ENCODE measurements at places on chromosomes 6 and 20.

DNA sequence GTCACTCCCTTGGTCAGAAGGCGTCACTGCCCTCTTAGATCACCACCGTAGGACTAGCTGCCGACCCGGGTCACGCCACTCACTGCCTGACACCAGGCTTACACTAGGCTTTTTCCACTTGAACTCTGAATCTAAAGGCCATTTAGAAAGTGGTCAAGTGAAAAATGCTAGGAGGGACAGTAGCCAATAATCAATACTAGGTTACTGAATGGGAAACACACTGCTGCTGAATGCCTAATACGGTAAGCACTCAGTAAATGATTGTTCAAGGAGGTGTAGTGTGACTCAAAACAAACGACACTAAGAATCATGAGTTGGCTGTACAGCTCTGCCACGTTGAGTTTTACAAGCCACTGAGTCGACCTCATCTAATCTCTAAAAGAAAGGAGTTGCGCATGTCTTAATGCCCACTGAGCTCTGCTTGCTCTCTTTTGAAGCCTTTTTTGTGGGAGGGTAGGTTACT, 760 bp upstream of the IBTK start:
- DNase-seq, result no peak

DNA sequence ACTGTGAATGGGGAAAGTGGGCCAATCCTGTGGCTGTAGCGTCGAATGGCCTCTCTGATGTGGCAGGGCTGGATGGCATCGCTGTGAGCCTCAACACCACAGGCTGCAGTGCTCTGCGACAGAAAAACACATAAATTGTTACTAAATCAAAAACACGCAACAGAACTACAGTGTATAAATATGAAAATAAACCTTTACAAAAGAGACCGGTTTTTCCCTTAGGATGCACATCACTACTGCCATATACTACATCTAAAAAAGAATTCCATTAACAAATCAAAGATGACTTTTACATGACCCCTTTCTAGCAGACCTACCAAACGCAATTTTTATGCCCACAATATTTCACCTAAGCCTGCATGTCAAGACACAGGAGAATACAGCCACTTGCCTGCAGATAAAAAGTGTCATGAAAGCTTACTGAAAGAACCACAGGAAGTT, 395.5 kb upstream of the RUNX2 start:
- no peak for DNase-seq

DNA sequence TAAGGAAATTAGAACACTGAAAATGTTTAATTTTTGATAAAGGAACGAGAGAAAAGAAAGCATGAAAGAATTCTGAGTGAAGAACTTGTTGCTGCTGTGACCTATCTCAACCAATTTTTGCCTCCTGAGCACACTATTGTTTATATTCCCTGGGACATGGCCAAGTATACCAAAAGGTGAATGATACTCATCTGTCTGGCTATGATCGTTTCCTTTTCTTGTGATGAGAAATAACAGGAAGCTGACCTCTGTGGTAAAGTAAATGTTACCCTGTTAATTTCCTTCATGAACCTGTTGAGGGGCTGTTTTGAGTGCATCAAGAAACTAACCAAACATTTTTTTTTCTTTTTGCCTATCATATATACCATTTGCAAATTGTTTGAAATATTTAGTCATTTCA, 69.1 kb downstream of the FIG4 start:
- no peak for DNase-seq

DNA sequence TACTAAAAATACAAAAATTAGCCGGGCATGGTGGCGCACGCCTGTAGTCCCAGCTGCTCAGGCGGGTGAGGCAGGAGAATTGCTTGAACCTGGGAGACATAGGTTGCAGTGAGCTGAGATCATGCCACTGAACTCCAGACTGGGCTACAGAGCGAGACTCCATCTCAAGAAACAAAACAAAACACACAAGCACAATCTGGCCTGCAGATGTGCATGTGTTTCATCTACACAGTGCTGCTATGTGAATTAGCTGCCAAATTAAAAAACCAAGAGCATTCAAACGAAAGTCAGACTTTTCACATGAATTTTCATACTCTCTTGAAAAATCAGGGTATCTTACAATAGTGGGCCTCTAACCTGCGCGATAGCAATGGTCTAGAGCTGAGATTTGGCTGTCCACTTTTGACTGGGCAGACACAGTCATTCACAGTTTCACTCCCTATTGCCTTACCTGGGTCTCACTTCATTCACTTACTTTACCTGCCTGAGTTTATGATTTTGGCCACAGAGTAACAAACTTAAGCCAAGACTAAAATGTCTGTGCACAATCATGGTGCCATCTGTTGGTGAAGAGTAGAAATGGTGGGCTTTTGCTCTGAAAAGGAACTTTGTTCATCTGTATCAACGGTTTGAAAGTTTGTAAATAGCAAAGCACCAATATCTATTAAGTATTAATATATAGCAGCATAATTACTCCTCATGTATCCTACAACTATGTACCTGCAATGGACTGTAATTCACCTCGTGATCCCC, 138.5 kb upstream of the UST start:
- no peak for DNase-seq

GRCh38 chr6:21186479-21187055, 407.0 kb upstream of the SOX4 start:
- DNase-seq, result no peak

DNA sequence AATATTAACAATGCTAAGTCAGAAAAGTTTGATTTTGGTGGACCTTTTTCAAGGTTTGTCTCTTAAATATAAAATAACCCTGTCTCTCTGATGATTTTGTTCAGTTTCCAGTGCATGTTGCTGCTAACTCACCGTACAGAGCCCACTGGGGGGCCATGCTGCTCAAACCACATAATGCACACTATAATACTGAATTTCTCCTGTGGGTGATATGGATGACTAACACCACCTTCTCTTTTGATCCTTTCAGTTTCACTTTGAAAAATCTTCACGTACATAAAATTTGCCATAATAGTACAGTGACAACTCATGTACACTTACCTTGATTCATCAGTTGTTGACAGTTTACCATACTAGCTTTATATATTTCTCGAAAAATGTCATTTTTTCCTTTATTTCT, 506.6 kb upstream of the MAN1A1 start:
- DNase-seq, result no peak

GRCh38 chr6:5968817-5969734, 37.6 kb downstream of the NRN1 start:
- DNase-seq, result no peak

GRCh38 chr6:17035257-17036064, 66.4 kb upstream of the STMND1 start:
- no peak for DNase-seq

- no peak for DNase-seq
Measured at GRCh38 chr6:126312013-126312665, 27.8 kb upstream of the CENPW start.

- no peak for DNase-seq
Measured at GRCh38 chr6:122428781-122429180, 29.3 kb downstream of the HSF2 start.

- DNase-seq, result no peak
Measured at GRCh38 chr6:41023114-41023513, 15.9 kb downstream of the UNC5CL start.

GRCh38 chr6:158567152-158567551, 7.3 kb downstream of the TMEM181 start:
- no peak for DNase-seq

DNA sequence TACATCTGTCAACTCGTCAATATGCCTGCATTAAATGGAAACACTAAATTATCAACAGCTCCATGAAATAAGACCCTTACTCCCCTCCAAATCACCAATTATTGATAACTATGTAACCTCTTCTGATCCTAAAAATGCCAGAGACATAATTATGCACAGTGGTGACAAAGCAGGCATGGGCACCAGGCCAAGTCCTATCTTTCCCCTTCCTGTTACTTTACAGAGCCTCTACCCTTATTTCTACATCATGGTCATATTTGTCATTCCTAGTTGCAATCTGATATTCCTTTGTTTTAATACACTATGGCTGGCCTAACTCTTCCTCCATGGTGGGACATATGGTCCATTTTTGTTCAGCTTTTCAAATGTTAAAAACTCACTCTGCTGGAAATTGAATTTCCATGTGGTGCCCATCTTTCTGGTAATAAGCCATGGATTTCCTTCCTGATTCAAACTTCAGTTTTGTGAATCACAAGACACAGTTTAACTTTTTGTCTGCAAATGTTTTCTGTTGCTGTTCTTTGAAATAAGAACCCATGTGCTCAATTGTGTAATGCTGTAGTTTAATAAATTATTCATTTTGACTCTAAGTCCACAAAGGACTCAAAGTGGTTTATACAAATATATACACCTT, 41.8 kb upstream of the ARFGEF2 start:
- DNase-seq, result no peak

- no peak for DNase-seq
Measured at GRCh38 chr6:36839749-36840431, 646 bp upstream of the CPNE5 start.

- no peak for DNase-seq
Measured at GRCh38 chr6:130371921-130372420, 6.2 kb downstream of the TMEM200A start.

DNA sequence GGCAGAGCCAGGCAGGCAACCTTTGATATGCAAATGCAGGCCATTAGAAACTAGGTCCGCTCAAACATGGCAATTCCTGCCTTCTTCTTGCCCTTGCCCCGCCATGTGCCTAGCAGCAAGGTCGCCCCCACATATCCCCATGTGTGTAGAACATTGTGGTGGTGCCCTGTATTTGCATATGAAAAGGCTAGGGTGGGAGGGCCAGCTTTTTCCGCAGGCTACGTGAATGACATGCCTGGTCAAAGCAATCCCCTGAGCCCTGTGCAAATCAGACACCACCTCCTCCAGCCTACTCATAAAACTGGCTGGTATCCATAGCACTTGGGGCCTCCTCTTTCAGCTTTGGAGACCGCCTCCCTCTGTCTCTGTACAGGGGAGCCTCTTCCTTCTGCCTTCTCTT, 31.6 kb downstream of the GSTA2 start:
- DNase-seq, result no peak

DNA sequence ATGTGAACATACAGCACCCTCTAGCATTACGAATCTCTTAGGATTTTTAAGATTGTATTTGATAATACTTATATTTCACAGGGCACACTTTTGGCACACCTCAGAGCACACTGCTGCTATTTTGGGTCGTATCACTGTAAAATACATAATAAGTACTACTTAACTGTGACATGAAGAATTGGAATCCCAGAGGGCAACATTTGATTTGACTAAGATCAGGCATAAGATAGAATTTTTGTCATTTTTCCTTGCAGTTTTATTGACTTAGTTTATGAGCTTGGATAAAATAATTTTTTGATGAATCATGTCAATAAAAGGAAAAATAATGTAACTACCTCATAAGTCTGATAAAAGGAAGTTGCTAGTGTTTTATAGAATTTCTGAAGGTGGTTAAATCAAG, 22.4 kb downstream of the MRS2 start:
- no peak for DNase-seq

- DNase-seq, result no peak
Measured at GRCh38 chr6:170279977-170280688, 10.7 kb downstream of the DLL1 start.

DNA sequence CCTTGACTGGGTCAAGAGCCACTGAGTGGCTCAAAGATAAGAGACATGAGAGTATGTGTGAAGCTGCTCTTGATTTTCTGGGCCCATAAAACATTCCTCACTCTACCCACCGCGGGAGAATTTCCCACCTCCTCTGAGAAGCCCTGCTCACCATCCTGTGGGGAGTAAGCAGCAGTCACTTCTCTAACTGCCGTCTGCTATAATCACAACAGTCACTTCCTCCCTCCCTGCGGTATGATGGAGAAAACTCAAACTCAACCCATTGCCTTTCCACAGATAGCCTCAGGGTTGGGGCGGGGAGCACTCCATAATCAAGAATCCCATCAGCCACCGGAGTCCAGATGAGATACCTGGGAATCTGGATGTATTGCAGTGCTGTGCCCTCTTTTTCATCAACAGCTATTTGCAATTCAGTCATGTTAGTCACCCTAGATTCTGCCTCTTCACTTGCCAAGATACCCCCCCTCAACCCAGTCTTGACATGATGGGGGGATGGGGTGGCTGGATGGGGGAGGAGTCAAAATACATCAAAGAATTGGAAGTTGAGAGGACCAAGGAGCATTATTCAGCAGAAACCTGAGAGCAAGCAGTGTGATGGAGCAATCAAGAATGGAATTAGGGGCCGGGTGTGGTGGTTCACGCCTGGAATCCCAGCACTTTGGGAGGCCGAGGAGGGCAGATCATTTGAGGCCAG, 5.1 kb downstream of the MOCS1 start:
- no peak for DNase-seq

- DNase-seq, result no peak
Measured at GRCh38 chr20:22579119-22579427, 5.3 kb downstream of the FOXA2 start.

- no peak for DNase-seq
Measured at GRCh38 chr20:44704551-44704971, 10.6 kb upstream of the CCN5 start.

DNA sequence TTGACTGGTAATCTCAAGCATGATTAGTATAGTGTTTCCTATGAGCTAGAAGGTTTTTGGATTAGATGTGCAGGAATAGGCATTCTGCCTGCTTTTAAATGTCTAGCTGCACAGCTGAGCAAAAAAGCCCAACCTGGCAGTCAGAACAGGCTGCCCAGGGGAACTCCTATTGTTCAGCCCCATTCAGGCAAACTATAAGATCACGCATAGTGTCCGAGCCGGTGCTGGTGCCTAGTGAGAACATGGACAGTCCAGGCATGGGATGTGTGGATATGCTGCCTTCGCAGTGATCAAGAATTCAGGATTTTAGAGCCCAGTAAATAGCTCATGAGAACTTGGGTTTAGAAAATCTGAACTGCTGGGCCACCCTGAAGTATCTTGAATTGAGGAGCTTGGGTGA, 348.8 kb downstream of the UTRN start:
- DNase-seq, result no peak

GRCh38 chr6:12029979-12030737, 18.0 kb downstream of the HIVEP1 start:
- DNase-seq, result no peak

DNA sequence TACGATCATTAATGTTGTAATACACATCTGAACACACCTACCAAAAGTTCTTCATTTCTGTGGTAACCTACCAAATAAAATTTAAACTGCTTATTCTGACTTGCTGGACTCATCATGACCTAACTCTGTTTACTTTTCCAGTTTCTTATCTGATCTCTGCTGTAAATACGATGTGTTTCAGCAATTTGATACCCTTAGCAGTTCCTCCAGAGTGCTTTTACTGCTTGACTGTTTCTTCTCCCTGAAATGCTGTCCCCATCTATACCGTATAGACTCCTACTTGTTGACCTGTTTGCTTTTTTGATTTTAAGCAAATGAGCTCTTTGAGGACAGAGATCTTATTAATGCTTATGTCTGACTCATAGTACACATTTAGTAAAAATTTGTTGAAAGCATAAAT, 119.5 kb downstream of the SCAF8 start:
- no peak for DNase-seq

GRCh38 chr6:77362055-77362454, 101.2 kb downstream of the HTR1B start:
- no peak for DNase-seq

- DNase-seq, result no peak
Measured at GRCh38 chr20:1888796-1889463, 6.3 kb upstream of the SIRPA start.
